ENCODE measurements at places on chromosomes 16 and 17.

DNA sequence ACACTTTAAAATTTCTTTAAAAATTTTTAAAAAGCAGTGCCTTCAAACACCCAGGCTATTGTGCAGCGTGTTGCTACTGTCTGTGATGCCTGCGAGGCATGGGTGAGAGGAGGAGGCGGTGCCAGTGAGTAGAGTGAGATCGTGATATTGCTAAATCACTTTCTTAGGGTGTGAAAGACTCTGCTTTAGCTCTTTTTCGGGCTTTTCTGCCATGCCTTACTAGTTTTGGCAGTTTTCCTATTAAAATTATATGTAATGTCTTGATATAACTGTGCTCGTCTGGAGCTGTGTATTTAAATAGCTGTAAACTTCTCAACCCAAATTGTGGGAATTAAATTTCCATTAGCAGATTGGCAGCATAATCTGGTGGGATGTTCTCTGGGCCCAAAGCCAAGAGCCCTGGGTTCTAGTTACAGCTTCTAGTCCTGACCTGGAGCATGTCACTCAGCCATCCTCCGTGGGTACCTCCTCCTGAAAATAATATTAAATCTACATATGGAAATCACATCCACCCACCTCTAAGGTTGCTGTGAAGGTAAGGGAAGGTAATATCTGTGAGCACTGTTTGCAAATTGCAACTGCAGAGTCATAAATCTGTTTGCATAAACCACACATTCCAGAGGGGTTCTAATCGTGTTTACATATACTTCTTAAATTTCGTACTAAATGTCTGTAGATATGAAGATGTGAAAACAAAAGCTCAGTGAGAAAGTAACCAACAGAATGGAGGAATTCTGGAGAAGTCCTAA is 264.3 kb upstream of the CACNG5 start:
- DNase-seq, result peak; percentile 43

DNA sequence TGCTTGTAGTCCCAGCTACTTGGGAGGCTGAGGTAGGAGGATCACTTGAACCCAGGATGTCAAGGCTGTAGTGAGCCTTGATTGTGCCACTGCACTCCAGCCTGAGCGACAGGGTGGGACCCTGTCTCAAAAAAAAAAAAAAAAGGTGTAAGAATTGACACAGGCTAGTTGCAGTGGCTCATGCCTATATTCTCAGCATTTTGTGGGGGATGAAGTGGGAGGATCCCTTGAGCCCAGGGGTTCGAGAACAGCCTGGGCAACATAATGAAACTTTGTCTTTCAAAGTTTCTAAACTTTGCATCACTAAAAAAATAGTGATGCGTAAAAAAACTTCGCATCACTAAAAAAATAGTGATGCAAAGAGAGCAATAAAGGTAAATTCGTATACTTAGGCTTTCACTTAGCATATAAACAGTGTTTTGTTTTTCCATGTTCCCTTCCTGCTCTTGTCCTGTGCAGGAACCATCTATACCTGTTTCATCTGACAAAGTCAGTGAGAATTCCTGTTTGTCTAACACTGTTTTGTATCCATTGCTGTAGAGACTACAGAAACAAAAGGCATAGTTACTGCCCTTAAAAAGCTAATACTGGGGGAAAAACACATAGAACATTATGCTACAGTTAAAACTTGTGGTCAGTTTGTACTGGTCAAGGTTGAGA is 32.1 kb downstream of the CTCF start:
- no peak for DNase-seq

- DNase-seq, result no peak
Observed at GRCh38 chr16:88316941-88317612, 65.7 kb upstream of the ZNF469 start.

GRCh38 chr16:57588831-57589230 is 39.6 kb upstream of the ADGRG1 start:
- DNase-seq, result no peak

DNA sequence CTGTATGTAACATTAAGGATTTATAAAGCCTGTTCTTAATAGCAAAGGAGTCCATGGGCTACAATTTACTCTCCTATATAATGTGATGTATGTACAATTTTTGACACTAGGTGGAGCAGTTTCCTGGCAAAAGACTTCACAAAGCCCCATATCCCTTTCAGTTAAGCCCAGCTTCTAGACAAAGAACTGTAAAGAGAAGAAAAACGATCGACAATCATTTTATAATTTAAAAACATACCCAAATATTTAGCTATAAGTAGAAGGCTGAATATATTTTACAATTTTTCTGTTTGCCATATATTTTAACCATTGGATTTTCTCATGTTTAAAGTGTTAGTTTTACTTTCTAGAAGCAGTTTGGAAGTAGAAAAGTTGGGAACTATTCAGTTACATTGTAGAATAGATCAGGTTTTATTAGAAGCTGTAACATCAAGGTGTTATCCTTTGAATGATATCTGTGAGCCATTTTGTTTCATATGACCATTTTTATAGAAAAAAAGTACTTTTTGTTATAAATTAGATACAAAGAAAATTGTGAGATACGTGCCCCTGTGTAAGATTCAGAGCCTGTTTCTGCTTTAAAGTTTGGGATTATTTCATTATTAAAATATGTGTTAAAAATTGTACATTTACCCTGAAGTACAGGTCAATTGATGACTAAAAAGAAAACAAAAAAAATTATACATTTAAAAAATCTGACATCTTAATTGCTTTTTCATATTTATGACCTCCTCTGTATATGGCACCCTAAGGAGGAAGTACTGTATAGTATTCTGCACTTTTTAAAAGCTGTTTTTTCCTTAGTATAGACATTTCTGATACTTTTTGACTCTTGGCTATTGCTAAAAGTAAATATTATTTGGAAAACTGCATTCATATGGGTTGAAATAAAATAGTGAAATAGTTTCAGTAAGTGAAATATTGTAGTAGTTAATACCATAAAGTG is 46.3 kb downstream of the VMP1 start:
- peak; percentile 96 for DNase-seq

GRCh38 chr17:79990051-79990592 is 45.5 kb downstream of the TBC1D16 start:
- no peak for DNase-seq

- DNase-seq, result peak; percentile 1
Observed at GRCh38 chr16:52545222-52545897, 1.6 kb downstream of the TOX3 start.

DNA sequence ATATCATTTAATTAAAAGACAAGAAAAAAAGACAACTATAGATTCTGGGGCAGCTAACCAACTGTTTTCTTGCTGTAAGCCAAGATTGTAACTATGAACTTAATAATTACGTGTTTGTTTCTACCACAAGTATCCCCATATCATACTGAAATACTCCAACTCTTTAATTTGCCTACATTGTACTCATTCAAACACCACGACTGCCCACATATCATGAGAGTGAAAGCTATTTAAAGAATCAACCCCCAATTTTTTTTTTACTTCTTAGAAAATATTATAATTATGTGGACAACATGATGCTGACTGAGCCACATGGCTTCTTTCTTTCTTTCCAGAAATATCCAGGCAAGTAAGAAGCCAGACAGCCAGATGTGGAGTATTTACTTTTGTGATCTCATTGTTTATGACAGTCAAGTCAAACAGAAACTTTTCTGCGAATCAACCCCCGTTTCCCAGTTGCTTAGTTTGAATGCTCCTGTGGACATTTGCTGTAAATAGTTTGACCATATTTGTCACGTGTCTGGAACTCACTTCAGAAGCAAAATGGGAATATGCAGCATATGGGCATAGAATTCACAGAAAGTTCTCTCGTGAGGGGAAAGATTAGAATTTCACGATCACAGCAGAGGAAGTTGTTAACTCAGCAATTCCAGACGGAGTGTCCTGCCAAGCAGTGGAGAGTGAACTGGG is 126.8 kb upstream of the PSMD7 start:
- DNase-seq, result peak; percentile 42

GRCh38 chr16:84120023-84120422 is 3.3 kb upstream of the MBTPS1 start:
- DNase-seq, result no peak

GRCh38 chr17:82998637-82999036 is 80.8 kb upstream of the METRNL start:
- no peak for DNase-seq

DNA sequence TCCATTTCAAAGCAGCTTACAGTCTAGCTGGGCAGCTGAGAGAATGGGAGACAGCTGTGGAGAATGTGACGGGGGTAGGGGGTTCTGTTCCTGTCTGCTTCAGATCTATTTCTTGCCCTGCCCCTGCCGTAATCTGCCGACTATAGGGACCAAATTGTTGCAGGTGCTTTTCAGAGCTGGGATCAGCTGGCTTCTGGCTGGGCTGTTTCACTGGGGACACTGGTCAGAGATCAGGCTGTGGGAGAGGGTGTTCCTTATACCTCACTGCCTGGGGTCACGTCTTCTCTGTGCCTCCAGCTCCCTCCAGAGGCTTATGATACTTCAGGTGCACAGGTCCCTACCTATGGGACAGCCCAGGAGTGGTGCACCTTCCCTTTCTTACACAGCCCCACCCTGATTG is 514.9 kb upstream of the GOT2 start:
- DNase-seq, result no peak

DNA sequence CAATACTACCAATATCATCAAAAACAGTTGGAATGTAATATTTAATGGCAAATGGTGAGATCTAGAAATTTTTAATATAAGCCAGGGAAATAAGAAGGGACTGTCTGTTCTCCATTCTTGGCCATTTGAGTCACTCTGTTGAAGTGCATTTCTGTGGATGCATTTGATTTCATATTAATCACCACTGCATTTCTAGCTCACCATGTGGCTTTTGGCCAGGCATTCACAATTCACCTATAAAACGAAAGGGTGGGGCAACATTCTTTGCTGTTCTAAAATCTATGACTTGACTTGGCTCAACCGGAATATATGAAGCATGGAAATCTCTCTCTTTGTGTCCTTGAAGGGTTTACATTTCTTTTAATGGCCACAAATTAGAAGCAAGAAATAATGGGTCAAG is 483.0 kb downstream of the SLC39A11 start:
- DNase-seq, result peak; percentile 29

- DNase-seq, result peak; percentile 28
Observed at GRCh38 chr17:65054602-65055001, 1.9 kb downstream of the GNA13 start.

DNA sequence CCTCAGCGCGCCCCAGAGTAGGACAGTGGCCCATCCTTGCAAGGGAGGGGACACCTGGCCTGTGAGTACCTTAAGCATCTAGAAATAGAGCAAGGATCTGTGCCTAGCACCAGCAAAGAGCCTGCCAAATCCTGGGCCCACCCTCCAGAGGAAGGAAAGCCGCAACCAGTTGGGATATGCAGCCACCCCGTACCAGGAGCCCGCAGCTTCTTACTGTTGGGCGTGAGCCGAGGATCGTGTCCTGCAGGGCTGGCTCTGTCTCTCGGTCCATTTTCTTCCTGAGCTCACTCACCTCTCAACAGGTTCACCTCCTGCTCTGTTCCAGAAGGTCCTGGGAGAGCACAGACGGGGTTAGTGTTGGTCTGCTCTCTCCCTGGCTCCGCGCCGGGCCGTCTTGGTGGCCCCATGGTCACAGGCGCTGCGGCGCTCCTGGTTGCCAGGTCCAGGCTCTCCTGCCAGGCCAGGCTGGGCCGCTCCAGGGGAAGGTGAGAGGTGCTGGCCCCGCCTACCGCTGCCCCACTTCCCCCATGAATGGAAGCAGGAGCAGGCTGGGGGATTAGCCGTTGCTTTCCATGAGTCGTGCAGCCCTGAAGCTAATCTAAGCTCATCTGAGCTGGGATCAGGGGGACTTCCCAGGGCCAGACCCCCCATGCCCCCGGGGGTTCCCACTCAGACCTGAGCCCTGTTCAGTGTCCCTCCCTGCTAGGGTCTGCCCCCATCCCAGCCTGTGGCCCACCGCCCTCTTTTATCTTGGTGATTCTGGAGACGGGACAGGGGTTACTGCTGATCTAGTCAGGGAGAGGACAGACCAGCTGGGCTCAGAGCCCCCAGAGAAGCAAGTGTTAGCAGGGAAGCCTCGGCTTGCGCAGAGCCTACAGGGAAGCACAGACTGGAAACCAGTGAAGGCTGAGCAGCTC is 12.7 kb downstream of the ENDOV start:
- DNase-seq, result no peak

- no peak for DNase-seq
Observed at GRCh38 chr17:78747488-78747887, 34.6 kb downstream of the CYTH1 start.

GRCh38 chr17:60695960-60696359 is 18.3 kb downstream of the BCAS3 start:
- DNase-seq, result no peak

- DNase-seq, result no peak
Observed at GRCh38 chr17:45867702-45868101, 23.0 kb downstream of the SPPL2C start.

DNA sequence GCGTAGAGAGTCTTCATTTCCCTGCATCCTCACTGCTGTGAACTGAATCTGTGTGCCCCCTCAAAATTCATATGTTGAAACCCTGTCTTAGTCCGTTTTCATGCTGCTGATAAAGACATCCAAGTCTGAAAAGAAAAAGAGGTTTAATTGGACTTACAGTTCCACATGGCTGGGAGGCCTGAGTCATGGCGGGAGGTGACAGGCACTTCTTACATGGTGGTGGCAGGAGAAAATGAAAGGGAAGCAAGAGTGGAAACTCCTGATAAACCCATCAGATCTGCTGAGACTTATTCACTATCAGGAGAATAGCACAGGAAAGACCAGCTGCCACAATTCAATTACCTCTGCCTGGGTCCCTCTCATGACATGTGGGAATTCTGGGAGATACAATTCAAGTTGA is 3.1 kb upstream of the CCDC42 start:
- DNase-seq, result no peak

- no peak for DNase-seq
Observed at GRCh38 chr17:40417258-40417608, 463 bp downstream of the TOP2A start.

- DNase-seq, result peak; percentile 68
Observed at GRCh38 chr16:83899272-83899897, 470 bp downstream of the MLYCD start.

DNA sequence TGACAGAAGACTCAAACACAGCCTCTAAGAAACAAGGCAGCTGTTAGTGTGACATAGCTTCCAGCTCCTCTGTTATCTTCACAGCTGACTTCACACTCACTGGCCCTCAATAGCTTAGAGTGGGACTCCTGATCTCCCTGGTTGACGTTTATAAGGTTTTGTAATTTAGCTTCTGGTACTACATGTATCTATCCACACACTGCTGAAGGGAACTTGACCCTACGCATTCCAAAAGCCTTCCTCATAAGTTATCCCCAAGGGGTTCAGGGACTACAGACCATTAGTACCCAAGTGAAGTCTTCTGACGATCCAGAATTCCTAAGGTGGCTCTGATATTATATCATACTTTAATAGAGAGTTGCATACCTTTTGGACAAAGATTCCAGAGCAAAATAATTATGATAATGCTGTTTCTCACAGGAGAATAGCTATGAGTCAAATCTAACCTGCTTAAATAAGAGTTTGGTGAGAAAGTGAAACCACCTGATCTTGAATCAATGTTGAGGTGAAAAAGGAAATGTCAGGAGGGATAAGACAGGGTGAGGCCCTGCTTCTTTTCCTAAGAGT is 14.5 kb downstream of the ACACA start:
- peak; percentile 71 for DNase-seq

DNA sequence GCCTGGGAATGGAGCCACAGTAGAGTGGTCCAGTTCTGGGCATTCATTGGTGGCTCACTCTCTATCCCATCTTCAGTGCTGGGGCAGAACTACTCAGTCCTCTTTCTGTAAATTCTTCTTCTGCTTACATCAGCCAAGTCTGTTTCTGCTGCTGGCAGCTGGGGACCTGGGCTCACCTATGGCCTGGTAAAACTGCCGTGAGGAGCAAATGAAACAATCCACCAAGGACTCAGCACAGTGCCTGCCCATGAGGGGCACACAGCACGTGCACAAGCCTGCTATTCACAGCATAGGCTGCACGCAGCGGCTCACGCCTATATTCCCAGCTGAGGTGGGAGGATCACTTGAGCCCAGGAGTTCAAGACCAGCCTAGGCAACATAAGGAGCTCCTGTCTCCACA is 30.9 kb upstream of the SNN start:
- no peak for DNase-seq

All from adipocyte (in vitro differentiated cells).